ENCODE measurements at places on chromosomes 6 and 20.

DNA sequence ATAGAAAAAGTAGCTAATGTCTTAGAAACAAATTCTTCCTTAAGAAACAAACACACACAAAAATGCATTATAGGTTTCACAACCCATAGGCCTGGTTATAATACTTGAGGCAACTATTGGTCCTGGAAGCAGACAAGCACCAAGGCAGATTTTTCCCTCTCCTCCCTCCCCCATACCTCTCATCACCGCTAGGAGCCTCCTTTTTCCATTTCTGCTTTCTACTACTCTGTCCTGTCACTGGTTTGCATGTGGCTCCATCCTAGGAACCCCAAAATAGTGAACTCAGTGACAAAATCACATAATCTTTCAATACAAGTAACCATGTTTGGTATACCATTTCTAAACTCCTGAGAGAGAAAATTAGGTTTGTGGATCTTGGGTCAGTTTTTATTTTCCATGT is 66.1 kb downstream of the HMGCLL1 start:
- DNase-seq = no peak

- no peak for DNase-seq
These were observed 11.5 kb downstream of the REV3L start for GRCh38 chr6:111471533-111471932.

DNA sequence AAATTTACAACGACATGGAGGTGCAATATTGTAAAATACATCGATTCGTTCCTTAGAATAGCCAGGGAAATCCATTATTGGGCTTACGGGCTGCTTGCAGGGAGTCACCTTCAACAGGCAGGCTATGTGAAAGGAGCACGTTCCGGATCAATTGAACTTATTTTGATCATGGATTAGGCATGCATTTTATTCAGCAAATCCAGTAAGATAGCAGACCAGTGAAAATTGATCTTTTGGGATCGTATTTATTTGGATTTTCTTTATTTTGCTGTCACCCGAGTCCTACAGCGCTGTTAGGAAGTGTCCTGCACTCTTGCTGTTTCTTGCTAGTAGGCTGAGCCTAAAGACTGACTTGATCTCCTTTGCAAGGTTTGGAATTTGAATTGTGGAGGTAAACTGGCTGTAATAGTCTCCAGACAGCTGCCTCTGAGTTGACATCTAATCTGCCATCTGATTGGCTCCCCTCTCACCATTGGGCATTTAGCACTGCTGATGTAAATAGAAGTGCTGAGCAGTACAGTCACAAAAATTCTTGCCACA is 3.0 kb downstream of the ARID1B start:
- peak; percentile 85 for DNase-seq

DNA sequence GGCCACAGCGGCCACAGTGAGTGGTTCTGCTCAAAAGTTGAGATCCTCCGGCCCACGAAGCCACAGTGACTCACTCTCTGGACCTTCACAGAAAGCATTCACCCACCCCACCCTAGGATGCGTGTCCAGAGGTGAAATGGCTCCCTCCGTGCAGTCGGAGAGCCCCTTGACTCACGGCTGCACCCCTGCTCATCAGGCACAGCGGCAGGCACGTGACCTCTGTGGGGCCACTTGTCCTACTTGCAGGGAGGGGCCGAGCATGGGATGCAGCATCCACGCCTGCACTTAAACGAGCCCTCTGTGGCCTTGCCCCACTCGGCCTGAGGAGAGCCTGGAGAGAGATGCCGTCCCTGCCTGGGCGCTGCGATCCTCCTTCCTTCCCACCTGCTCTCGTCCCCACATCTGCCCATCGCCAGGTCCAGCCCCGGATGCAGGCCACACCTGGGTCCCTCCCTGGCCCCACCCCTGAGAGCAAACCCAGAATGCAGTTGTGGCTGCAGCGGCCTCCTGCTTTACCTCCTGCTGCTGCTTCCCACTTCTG is 28.7 kb downstream of the NTSR1 start:
- no peak for DNase-seq

- no peak for DNase-seq
These were observed 422.1 kb downstream of the GJA1 start for GRCh38 chr6:121857551-121857950.

- DNase-seq = no peak
These were observed 25.6 kb downstream of the COL20A1 start for GRCh38 chr20:63318391-63319163.

DNA sequence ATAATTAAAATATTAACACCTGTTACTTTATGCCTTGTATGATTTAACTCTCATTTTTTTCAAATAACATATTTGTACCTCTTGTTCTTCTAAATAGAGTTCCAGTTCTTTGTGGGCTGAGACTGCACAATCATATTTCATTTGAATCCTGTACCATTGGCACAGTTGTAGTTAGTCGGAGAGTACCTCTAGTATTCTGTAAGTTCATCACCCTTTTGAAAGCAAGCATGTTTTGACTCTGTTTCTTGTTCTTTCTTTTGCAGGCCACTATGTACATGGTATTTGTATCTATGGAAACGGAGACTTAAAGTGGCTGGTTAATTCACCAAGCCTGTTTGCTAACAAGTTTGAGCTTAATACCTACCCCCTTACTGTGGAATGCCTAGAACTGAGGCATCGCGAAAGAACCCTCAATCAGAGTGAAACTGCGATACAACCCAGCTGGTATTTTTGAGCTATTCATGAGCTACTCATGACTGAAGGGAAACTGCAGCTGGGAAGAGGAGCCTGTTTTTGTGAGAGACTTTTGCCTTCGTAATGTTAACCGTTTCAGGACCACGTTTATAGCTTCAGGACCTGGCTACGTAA is 68.2 kb downstream of the C6orf52 start:
- no peak for DNase-seq

DNA sequence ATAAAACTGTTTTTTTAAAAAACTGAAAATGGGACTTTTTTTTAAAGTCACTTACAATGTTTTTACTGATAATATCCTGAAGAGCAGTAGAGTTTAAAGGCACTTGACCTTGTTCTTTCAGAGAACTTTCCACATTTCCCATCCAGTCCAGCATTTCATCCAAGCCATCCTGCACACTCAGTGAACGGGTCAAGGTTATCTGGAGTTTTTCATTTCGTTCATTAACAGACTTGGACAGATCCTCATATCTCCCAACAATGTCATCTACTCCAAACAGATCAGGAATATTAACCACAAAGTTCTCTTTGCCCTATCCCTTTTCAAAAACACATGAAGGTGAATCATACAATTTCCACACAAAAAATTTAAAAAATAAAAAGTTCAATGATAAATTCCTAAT is 69.1 kb downstream of the DST start:
- no peak for DNase-seq

DNA sequence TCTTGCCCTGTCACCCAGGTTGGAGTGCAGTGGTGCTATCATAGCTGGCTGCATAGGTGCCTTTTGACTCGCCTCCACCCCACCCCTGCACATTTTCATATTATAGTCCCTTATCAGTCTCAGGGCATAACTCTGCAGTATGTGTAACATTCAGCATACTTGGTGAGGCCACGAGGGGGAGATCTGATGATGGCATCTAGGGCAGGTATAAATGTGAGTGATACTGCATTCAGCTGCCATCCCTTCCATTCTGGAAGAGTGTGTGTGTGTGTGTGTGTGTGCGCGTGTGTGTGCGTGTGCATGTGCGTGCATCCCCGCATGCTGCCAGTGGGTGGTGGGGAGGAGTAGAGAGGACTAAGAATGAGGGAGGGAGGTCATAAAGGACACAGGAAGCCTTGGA is 81.4 kb downstream of the JARID2 start:
- DNase-seq = no peak

- no peak for DNase-seq
These were observed 114.9 kb upstream of the ZFP64 start for GRCh38 chr20:52306477-52306876.

DNA sequence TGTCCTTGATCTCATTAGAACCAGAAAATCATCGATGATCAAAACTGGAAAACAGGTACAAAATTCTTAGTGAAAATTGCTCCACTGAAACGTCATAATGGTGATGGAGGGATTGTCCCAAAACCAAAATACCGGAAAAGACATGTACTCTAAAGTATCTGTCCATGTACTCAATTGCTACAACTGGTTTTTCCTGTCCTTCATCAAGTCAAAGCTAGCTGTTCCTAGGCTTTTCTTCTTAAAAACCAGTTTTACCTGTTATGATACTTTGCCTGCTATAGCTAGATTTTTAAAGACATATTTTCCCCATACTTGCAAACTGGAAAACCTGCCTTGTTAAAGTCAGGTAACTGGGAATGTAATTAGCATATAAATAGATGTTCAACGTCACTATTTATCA is 50.5 kb upstream of the LRRC1 start:
- DNase-seq = peak; percentile 64

- DNase-seq = peak; percentile 60
These were observed 3.0 kb downstream of the E2F3 start for GRCh38 chr6:20404641-20405032.

DNA sequence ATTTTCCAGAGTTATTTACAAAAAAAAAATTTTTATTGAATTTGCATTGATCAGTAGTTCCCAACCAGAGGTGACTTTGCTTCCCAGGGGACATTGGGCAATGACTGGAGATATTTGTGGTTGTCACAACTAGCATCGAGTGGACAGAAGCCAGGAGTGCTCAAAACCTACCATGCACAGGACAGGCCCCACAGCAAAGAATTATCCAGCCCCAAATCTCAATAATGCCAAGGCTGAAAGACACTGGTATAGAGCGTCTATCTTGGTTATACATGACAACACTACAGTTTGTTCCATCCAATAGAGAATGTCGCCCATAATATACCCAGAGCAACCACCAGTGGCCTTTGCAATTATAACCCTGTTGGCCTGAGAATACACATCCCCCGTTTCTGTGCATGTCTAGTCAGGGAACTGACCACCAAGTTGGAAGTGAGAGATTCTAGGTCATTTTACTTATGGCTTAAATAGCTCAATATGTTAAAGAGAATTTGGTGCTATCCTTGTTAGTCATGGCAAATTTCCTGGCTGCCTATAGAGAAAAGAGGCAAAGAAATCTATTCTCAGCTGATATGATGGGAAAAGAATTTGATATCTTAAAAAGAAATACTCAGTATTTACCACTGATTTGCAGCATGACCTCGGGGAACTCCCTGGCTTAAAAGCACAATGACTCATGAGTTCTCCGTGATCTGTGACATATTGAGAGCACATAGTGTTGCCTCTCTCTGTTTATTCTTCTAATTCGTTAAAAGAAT is 76.0 kb upstream of the ADTRP start:
- peak; percentile 60 for DNase-seq

DNA sequence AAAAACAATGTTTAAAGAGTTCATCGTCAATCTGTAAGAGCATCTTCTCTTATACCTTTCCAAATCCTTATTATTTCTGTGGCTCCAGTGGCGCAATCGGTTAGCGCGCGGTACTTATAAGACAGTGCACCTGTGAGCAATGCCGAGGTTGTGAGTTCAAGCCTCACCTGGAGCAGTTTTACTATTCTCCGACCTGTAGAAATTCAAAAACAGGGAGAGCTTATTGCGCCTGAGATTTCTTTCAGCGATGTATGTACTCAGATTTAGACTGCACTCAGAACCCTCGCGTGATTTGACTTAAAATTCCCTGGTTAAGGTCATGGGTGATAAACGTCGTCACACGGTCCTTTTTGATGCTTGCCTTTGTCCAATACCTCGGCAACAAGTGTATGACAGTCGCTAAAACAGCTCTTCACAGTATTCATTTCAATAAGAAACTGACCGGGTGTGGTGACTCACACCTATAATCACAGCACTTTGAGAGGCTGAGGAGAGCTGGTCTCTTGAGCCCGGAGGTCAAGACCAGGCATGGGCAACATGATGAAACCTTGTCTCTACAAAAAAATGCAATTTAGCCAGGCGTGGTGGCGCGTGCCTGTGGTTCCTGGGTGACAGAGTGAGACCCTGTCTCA is 11.9 kb downstream of the GPX5 start:
- no peak for DNase-seq

DNA sequence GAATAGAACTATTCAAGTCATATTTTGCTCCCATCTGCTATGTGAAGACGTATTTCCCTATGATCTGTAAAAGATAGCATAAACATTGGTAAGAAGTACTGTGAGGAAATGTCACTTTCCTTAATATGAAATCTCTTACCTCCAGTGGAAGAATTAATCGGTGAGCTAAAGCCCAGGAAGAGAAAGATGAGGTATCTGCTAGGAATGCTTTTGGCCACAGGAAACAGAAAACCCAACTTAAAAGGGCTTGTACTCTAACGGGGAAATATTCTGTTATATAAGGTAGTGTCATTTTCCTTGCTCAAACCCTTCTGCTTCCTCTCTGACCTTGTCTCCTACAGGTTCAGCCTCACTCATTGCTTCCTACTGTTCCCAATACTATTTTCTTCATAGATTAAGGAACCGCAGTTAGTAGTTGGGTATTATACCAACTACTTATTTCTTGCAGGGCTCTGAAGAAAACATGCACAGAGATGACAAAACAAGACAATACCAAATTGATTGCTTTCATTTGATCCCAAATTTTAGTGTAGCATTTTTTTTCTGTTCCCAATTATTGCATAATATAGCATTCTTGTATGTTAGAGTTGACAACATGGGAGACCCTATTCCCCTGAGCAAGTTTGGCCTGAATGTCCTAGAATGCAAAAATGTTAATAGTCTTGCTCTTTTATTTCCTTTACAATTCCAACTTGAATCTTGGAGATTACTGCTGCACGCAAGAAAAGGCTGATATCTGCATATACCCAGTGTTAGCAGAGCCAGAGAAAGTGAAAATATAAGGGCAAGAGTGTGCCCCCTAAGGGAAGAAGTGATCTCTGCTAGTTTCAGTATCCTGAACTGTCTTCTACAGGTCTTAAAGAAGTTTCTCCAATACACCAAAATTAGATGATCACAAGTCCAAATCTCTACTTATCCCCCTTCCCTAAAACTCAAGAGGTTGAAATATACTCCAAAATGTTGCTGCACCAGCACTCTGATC is 65.3 kb downstream of the AFG1L start:
- DNase-seq = no peak

- peak; percentile 59 for DNase-seq
These were observed 437 bp downstream of the CD40 start for GRCh38 chr20:46118481-46119020.

DNA sequence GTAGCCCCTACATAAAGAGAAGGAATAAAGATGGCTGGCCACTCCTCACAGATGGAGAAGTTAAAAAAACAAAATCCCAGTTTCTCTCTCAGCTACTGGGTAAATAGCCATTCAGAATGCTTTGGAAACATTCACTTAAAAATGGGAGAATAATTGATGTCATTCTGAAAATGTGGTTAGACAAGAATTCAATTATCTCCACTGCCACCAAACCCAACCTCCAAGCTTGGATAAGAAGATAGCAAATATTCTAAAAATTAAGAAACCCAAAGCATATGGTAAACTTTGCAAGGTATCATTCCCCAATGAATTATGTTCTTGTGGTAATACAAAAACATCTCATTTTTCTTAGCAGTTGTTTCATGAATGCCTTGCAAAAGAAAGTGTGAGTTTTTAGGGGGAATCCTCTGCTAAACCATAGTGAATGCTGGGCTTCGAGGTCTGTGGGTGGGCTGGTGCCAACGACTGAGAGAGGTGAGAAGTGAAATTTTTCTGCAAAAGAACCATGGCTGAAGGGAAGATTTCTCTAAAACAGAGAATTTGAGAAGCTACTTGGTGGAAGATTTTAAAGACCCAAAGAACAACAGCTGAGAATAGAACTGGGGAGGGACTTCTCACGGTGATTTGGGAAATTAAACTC is 497.9 kb upstream of the JARID2 start:
- no peak for DNase-seq
